ENCODE measurements at places on chromosomes 6 and 20. TPM values are rescaled to one million over a fixed set of nuclear protein-coding genes. Genes with fewer than 3 reads are reported as not detected.

Gene CAGE1
- total RNA-seq: 0.49 TPM

- peak; percentile 96 for DNase-seq
These were observed 917 bp upstream of the TEAD3 start for GRCh38 chr6:35497571-35498421.

DNA sequence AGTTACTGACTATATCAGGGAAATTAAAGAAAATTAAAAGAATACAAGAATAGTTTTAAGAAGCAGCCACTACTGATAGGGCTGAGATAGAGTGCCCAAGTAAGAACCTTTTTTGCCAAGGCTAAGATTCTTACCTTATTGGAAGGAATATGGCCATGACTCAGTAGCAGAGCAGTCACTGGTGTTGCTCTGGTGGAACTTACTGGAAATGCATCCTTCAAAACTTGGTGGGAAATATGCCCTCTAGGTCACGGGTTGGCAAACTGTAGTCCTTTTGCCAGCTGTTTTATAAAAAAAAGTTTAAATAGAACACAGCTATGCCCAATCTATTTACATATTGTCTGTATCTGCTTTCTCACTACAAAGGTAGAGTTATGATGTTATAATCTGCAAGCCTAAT, 6.0 kb downstream of the HSF2 start:
- peak; percentile 5 for DNase-seq

DNA sequence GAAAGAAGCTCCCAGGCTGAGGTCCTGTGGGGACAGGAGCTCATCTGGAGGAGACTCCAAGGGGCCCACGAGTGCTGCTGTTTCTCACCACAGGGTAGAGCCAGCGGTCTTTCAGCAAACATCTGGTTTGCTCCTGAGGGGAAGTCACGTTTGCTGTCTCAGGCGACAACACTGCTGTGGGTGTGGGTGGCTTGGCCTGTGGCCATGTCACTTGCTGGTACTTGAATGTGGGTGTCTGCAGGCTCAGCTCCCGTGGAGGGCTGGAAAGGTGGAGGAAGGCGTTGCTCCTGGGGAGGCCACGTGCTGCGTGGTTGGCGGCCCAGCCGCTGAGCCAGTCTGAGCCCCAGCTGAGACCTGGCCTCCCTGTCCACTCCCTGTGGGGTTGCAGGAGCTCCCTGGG, 52.8 kb upstream of the MPC1 start:
- no peak for DNase-seq

Gene RTF2
- 163 TPM for total RNA-seq

DNA sequence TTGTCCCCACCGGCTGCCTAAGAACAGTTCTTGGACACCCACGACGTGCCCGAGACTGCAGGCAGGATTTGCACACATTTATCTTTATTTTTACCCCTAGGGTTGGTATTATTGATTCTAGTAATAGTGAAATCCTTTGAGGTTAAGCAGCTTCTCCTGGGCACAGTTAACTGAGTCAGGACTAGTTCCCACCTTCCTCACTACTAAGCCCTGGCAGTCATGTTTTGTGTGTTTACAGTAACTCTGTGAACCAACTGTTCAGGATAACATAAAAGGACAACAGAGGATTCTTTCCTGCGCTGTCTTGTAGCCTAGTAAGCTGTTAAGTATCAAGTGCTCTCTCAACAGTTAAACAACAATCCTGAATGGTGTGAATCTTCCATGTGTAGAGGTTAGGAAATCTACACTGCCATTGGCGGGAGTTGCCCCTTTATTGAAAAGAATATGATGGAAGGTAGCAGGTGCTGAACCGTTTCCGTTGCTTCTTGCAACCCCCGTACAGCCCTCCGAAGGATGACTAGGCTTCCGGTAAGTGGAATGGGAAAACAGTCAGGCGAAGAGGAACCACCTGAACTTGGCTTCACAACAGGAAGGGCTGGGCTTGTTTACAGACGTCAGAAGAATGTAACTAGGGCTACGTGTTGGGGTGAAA, 979 bp upstream of the SOD2 start:
- DNase-seq: no peak

GRCh38 chr6:162581988-162582780, 145.4 kb downstream of the PRKN start:
- no peak for DNase-seq

DNA sequence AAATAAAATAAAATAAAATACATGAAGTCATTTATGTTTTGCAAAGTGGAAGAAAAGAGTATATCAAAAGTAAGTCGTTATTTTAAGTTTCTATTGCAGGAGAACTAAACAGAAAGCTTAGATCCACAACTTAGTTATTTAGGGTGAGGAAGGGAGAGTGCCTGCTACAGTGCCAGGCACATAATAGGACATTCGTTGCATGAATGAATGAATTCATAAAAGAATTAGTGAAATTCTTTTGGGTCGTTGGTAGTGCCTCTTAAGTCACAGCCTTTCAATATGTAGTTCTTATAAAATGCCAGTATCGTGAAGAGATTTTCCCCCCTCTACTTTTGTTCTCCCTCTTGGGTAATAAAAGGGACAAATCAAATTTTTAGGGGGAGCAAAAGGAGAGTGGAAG, 29.1 kb downstream of the SF3B5 start:
- DNase-seq: no peak

- DNase-seq: peak; percentile 98
These were observed 70.3 kb downstream of the SCAND1 start for GRCh38 chr20:35883778-35884540.

GRCh38 chr20:49043000-49043399, 3.1 kb upstream of the CSE1L start:
- no peak for DNase-seq

Gene PTPRT
- total RNA-seq: not detected

Gene SLC22A16
- not detected for total RNA-seq

DNA sequence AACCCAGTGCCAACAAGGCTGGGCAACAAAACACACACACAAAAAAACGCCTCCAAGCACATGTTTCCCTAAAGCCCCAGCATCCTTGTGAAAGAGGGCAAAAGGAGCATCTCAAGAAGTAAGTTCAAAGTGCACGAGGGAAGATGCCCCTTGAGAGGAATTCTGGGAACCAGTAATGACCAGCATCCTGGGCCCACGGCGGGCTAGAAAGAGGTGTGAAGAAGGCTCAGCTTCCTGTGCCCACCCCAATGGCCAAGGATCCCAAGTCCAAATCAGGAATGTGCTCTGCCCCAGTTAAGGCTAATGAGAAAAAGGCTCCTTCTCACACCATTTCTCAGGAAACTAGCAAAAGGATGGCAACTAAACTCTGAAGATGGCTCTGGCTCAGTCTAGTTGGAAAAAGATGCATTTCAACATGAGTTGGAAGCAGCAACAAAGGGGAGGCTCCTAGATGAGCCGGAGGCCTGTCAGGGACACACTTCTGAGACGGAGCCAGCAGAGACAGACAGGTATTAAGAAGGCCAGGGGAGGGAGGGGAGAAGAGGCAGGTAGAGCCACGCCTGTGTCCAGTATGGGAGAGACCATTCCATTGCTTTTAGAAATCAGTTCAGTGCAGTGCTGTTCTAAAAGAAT, 3.2 kb downstream of the RIMS4 start:
- no peak for DNase-seq

GRCh38 chr20:37882961-37883712, 19.8 kb upstream of the VSTM2L start:
- DNase-seq: no peak

- DNase-seq: no peak
These were observed 296.8 kb downstream of the UTRN start for GRCh38 chr6:144581812-144582537.

GRCh38 chr20:32205110-32205842, 2.3 kb downstream of the PLAGL2 start:
- no peak for DNase-seq
